ENCODE measurements at places on chromosomes 12 and 14. TPM values are rescaled to one million over a fixed set of nuclear protein-coding genes. Genes with fewer than 3 reads are reported as not detected.

The PUS1 gene
- 81.7 TPM for total RNA-seq

The SLCO1A2 gene
- 0.32 TPM for total RNA-seq

The ARHGAP9 gene
- 0.36 TPM for total RNA-seq

The FAM181A gene
- not detected for total RNA-seq

The PRPH gene
- total RNA-seq, result 1.6 TPM

The TEX52 gene
- not detected for total RNA-seq

The AQP6 gene
- total RNA-seq, result not detected

The DEGS2 gene
- 1.2 TPM for total RNA-seq

The KRT71 gene
- 0.05 TPM for total RNA-seq

The CCDC198 gene
- total RNA-seq, result 2.9 TPM

The GPR162 gene
- 0.27 TPM for total RNA-seq

The CLEC4D gene
- not detected for total RNA-seq

The MYF6 gene
- total RNA-seq, result not detected

The GLIPR1L2 gene
- 0.19 TPM for total RNA-seq

The C12orf54 gene
- total RNA-seq, result not detected

The SAMD15 gene
- total RNA-seq, result 2.0 TPM

The SCARB1 gene
- 158 TPM for total RNA-seq

The KMT2D gene
- 36.7 TPM for total RNA-seq

The LMNTD1 gene
- total RNA-seq, result not detected

The TRAFD1 gene
- total RNA-seq, result 17.8 TPM

The PLA2G1B gene
- total RNA-seq, result 0.24 TPM

The MAP4K5 gene
- 32.1 TPM for total RNA-seq

The COL2A1 gene
- 0.13 TPM for total RNA-seq

The MYF5 gene
- not detected for total RNA-seq

The IFNG-AS1 gene
- total RNA-seq, result not detected

The BCL11B gene
- 0.20 TPM for total RNA-seq

The GLS2 gene
- 0.11 TPM for total RNA-seq

The TMTC1 gene
- total RNA-seq, result 0.06 TPM

The KRT77 gene
- not detected for total RNA-seq

The STAC3 gene
- 0.43 TPM for total RNA-seq

The SCYL2 gene
- total RNA-seq, result 21.5 TPM

The LRRK2 gene
- 2.6 TPM for total RNA-seq

The DLK1 gene
- 0.38 TPM for total RNA-seq

The RAD9B gene
- total RNA-seq, result 0.17 TPM

The FAM216A gene
- total RNA-seq, result 20.2 TPM

The GPR68 gene
- 0.03 TPM for total RNA-seq

The ITGB7 gene
- total RNA-seq, result 0.33 TPM

The CISTR gene
- total RNA-seq, result not detected

The PCK2 gene
- 20.7 TPM for total RNA-seq

The ABCB9 gene
- total RNA-seq, result 8.5 TPM
